ENCODE measurements at places on chromosomes 7 and 10.

- no peak for DNase-seq
Measured at GRCh38 chr7:24896031-24896501, 83.9 kb downstream of the OSBPL3 start.

DNA sequence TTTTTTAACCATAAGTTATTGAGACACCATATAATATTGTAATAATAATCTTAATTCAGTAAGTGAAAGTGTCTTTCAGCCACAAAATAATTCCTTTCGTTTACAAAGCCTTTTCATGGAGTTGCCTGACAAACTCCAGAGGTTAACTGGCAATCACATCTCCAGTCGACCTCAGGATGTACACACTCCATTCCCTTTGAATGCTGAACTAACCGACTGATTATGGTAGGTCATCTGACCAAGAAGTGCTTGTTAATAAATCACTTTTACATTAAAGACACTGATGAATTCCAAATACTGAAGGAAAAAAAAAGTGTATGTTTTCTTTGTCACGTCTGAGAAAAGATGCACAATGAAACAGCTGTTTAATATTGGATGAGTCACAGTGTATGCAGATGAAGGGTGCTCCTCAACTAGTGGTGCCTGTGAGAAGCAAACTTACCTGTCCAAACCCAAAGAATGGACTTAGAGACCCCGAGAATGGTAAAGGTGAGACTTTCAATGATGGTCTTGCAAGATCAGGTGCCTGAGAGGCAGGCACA is 348.1 kb upstream of the VWC2 start:
- DNase-seq = no peak

DNA sequence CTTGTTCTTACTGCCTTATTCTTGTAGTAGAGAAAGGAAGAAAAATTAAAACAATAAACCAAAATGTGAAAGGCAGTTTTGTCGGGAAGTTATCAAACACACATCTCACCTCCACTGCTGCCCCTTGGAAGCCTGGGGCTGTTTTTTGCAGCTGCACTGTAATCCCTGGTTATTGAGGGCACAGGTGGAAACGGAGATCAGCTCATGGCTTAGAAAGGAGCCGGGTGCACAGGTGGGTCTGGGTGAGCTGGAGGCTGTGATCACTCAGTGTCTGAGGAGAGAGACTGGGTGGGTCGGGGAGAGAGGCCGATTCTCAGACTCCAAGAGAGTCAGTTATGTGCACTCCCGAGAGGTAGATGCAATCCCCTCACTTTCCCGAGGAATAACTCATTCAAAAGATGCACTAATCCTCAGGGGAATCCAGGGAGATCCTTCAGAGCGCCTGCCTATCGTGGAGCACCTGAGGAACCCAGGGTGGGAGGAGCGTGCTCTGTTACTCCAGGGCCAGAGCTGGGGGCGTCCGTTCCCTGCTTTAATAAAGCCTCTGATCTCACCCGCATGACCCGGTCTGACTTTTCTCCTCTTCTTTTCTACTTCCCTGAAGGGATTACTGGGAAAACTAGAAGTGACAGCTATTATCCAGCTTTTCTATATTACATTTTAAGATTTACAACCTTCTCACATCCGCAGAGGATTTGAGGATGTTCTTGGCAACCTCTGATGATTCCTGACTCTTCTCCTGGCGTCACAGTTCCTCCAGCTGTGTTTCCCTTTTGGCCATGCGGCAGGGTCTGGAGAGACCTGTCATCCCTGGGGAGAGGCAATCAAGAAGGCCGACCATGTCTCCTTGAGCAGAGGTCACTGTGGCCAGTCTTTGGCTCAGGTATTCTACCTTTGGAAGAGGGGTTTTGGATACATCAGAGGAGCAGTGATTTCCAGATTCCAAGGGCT is 82.1 kb downstream of the CAMK1D start:
- no peak for DNase-seq

DNA sequence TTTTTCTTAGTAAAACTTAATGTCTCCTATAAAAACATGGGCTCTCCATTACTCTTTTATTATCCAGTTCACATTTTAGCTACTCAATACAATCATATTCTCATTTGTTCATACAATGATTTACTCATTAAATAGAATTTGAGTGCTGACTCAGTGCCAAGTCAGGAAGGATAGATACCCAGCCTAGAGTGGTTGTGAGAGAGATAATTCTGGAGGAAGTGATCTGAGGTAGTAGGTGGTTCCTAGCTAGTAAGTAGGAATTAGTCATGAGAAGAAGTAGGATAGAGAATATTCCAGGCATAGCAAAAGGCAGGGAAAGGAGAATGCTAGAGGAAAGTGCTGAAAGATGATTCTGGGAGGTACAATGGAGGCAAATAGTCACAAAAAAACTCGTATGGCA is 133.5 kb upstream of the MBL2 start:
- DNase-seq = no peak

GRCh38 chr7:143487566-143487965 is 9.9 kb downstream of the TAS2R41 start:
- DNase-seq = no peak

- DNase-seq = no peak
Measured at GRCh38 chr7:139698844-139699243, 79.0 kb downstream of the HIPK2 start.

DNA sequence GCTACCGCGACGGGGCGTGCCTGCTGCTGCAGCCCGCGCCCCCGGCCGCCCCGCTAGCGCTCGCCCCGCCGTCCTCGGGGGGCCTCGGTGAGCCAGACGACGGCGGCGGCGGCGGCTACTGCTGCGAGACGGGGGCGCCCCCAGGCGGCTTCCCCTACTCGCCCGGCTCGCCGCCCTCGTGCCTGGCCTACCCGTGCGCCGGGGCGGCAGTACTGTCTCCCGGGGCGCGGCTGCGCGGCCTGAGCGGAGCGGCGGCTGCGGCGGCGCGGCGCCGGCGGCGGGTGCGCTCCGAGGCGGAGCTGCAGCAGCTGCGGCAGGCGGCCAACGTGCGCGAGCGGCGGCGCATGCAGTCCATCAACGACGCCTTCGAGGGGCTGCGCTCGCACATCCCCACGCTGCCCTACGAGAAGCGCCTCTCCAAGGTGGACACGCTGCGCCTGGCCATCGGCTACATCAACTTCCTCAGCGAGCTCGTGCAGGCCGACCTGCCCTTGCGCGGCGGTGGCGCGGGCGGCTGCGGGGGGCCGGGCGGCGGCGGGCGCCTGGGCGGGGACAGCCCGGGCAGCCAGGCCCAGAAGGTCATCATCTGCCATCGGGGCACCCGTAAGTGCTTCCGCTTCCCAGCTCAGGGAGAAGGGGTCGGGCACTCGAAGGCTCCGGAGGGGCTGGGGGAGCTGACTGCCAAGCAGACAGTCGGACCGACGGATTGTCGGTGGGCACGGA is 761 bp downstream of the PTF1A start:
- no peak for DNase-seq

GRCh38 chr10:20648263-20648874 is 248.7 kb downstream of the NEBL start:
- DNase-seq = no peak

GRCh38 chr7:93751421-93751820 is 139.1 kb downstream of the TFPI2 start:
- no peak for DNase-seq

DNA sequence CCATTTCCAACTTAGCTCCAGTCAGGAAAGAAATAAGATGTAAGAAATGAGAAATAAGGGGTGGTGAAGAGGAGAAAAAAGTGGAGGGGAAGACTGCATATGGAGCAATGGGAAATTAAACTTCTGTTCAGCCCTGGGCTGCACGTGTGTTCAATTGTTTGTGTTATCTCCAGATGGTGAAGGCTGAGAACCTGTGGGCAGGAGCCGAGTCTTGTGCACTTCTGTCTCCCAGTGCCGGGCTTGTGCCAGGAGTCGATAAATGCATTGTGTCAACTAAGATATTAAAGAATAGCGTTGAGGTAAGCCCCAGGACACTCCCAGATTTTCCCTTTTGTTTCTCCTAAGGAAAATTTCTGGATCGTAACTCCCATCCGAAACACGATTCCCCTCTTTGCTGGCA is 98.2 kb downstream of the PRLHR start:
- DNase-seq = no peak

GRCh38 chr7:156192921-156193320 is 380.7 kb upstream of the SHH start:
- DNase-seq = peak; percentile 61
